ENCODE measurements at places on chromosomes 7 and 10.
A peak's percentile ranks its signal among the peaks of the same experiment; 100 is the strongest.

- DNase-seq, result no peak
Measured at GRCh38 chr10:93386631-93387369, 95.3 kb downstream of the MYOF start.

GRCh38 chr10:126549344-126549743, 121.1 kb downstream of the C10orf90 start:
- no peak for DNase-seq

DNA sequence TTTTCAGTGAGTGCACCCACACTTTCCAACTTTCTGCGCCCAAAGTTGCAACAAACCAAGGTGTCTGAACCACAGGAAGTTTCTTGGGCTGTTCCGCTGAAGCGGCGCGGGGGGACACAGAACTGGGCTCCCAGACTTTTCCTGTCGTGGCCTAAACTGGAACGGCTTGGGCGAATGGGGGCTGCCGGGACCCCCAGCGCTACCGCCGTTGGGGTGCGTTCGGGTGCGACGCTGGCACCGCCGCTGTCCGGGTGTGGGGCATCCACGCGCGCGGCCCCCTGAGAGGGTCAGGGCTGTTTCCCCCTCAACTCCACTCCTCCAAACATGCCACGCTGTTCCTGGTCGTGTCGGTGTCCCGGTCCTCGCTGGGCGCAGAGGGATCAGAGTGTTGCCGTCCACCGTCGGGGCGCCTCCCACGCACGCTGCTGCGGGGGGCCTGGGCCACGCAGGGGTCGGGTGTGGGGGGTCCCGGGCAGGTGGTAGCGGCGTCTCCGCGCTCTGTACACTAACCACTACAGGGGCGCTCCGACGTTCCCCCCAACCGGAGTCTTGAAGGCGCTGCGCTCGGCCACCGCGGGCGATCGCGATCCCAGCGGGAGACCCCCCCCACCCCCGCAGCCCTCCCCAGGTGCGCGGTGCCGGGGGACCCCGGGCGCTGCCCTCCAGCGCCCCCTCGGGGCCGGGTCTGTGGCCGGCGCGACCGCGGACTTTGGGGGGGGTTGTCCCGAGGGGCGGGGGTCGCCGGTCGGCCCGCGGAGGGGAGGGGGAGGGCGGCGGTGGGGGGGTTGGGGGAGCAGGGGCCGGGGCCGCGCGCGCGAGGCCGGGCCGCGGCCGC, 2.2 kb upstream of the CUX1 start:
- DNase-seq, result no peak

GRCh38 chr7:133102276-133103060, 20.6 kb upstream of the CHCHD3 start:
- no peak for DNase-seq

- DNase-seq, result peak; percentile 26
Measured at GRCh38 chr7:16416289-16417282, 4.8 kb downstream of the CRPPA start.

GRCh38 chr10:116110736-116111135, 162.3 kb downstream of the GFRA1 start:
- DNase-seq, result no peak

- DNase-seq, result peak; percentile 16
Measured at GRCh38 chr7:28096713-28097112, 83.9 kb downstream of the JAZF1 start.

GRCh38 chr7:22433710-22434460, 66.1 kb downstream of the STEAP1B start:
- no peak for DNase-seq

- DNase-seq, result no peak
Measured at GRCh38 chr7:130875901-130876300, 141.9 kb upstream of the KLF14 start.

DNA sequence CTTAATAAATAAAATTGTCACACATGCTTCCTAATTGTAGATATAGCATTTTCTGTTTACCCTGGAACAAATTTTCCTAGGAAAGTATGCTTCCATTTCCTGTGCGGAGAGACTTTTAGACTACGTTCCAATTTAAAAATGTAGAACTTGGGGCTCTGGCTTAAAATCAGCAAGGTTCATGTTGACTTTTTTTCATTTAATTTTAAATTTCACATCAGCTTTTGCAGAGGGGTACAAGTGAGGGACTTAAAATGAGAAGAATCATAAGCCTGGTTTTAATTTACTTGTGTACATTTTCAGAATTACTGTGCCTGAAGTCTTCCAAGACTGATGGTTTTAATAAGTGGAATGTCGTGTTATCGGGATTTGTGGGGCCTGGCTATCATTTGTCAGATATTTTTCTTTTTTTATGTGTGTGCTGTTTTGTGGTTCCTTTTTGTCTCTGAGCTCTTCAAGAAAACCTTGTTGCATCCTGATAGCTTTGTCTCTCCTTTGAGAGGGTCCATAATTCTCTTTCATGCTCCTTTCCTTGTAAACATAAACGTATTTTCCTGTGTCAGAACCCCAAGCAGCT, 8.8 kb upstream of the ATRNL1 start:
- DNase-seq, result no peak

DNA sequence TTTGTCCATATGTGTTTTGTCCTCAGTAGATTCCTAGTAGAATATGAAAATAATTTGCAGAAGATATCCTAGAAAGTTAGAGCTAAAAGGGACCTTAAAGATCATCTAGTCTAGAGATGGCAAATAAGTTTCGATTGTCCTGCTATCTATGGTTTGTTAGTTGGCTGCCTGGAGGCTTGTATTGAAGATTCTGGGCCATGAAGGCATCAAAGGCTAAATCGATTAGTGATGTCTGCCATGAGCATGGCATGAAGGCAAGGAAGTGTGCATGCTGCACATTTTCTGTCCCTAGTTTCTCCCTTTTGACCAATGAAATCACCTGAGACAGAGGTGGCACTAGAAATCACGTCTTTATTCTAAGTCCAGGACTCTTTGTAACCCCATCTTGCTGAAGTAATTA, 553.8 kb upstream of the GALNT17 start:
- DNase-seq, result no peak

- DNase-seq, result no peak
Measured at GRCh38 chr7:4024133-4024532, 658.0 kb upstream of the FOXK1 start.

DNA sequence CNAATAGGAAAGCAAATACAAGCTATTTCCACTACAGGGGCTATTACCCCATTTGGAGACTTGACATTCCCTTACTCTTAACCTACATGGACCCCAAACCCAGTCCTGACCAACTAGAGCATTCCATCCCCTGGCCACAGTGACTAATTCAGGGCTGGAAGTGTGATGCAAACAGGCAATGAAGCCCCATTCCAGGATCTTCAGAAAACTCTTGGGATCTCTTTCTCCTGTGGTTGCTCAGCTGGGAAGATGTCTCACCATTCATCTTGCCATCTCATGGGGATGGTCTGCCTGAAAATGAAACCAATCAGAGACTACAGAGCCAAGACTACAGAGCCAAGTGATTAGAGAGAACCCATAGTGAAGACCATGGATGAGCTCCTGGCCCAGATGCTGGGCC, 206.2 kb downstream of the ZNF365 start:
- DNase-seq, result no peak

GRCh38 chr10:70476249-70477035, 2.1 kb upstream of the PALD1 start:
- no peak for DNase-seq

DNA sequence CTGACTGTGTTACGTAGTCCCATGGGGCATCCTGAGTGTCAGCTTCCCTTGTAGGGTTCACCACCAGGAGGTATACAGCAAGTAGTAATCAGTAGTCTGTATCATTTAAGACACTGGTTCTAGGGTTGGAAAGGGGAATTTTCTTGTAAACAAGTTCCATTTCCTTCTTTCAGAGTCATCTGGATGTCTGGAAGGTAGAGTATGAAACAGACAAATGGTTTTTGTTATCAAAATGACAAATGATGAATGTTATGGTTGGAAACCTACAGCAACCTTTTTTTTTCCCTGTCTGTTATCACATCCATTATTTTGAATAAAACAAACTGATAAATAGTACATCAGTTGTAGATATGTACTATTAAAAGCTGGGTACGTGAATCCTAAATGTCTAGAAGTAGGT, 19.1 kb downstream of the SEMA3A start:
- no peak for DNase-seq

DNA sequence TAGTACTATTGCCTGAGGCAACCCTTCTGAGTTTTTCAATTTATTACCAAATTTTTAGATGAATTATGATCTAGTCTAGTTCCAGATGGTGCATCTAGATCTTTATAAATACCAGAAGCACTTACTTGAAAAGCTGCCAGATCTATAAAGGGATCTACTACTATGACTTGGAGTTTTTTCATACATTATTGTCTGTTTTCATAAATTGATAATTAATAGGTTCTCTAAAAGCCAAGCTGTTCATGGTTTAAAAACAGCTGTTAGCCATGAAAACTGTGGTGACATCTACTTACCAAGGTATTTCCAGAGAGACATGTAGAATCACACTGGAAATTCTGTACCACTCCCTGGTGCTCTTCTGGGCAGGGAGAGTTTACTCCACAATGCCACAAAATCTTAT, 786.5 kb upstream of the C7orf33 start:
- DNase-seq, result no peak

DNA sequence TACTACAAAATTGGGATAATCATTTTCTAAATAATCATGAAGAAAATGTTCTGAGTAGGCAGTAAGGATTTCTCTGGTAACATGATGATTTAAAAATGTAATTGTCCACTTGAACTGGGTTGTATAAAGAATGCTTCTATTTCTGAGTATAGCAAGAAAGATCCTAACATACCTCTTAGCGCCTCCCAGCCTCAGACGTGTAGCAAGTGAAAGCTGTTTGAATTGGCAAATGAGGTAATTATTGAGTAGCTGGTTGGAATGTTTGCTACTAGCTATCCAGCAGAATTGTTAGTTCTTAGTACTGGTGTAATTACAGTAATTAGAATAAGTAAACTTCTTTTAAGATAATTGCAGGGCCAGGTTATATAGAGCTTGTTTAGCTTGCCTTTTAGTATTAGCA, 47.9 kb downstream of the SEPTIN7 start:
- DNase-seq, result no peak

GRCh38 chr10:90130321-90131086, 429.1 kb downstream of the KIF20B start:
- no peak for DNase-seq

DNA sequence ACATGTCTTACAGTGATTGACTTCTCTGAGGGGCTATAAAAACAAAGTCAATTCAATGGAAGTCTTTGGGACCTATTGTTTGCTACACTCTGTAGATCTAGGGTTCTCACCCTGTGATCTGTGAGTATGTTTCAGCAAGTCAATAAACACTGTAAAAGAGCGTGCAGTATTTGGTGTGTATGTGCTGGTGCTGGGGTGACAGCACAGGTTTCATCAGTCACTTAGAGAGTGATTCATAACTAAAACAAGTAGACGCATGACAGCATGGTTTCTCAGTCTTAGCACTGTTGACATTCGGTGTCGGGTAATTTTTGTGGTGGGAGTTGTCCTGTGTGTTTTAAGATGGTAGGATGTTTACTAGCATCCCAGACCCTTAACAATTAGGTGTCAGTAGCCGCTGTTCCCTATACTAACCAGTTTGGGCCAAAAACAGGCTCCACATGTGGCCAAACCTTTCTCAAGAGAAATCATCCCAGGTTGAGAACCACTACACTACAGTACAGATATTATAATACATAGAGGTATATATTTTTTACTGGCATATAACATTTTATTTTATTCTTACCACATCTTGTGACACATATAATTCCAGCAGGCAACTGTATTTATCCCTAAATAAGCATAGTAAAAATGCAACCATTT, 411.8 kb downstream of the ARL4A start:
- DNase-seq, result no peak

DNA sequence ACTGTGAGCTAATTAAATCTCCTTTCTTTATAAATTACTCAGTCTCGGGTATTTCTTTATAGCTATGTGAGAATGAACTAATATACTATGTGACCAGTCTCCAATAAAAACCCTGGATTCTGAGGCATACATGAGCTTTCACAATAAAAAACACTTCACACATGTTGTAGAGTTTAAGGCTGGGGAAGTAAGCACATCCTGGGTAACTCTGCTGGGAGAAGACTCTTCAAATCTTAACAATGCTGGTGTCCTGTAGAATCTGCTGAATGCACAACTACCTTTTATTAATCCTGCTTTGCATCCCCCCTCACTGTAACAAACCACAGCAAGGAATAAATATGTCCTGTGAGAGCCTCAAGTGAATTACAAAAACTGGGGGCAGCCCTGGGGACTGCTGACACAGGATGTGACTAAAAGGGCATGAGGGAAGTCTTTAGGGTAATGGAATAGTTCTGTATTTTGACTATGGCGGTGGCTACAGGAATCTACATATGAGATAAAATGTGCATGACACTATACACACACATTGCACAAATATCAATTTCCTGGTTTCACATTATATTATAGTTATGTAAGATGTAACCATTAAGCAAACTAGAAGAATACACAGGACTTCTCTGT, 45.1 kb upstream of the KCTD7 start:
- no peak for DNase-seq

Measured in SW 1271 (cell line).